Stimulated activated CD4-positive, alpha-beta T cell treated with anti-CD3 and anti-CD28 coated beads, Interleukin-2, amount 100 ng/mL, for 24 hours (primary cell): ENCODE measurements at places on chromosomes 6 and 20.
A peak's percentile ranks its signal among the peaks of the same experiment; 100 is the strongest.

DNA sequence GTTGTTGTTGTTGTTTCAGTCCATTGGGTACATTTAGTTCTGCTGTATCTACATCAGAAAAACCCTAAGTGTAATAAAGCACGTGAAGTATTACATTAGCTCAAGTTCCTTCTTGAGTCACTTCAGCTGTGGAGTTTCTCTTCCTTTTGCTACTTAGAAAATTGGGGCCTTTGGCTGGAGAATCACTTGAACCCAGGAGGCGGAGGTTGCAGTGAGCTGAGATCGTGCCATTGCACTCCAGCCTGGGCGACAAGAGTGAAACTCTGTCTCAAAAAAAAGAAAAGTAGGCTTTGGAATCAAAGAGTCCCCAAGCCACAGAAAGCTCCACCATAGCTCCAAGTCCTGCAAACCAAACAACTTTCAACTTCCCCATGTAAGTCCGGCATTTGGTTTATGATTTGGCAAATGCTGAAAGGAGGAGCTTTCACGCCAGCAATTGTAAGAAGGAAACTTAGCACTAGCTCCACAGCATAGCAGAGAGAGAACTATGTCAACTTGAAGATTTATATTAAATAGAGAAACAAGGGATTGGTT is 56.5 kb upstream of the RNF144B start:
- DNase-seq: no peak

- DNase-seq: no peak
Observed at GRCh38 chr6:132144456-132144855, 193.3 kb upstream of the CCN2 start.

DNA sequence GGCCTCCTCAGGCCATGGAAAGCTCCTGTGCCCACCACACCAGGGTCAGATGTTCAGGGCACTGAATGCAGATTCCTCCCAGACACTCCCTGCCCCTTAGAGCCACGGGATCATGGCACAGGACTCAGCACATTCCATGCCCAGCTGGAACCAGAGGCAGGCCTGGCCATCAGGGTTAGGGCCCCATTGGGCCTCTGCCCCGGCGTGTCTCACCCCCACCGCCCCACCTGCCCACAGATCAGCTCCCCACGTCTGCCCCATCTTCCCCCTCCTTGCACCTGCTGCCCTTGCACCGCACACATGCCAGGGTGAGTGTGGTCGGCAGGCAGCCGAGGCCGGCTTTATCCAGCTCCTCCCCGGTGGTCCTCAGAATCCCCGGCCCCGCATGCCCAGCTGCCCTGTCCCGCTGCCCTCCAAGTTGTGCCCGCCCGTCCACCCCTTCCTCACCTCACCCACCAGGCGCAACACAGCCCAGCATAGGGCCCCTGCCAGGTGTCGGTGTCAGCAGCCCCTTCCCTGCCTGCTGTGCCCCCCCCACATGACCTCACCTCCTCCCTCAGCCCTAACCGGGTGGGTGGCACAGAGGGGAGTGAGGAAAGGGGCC is 2.2 kb upstream of the SRMS start:
- DNase-seq: no peak

DNA sequence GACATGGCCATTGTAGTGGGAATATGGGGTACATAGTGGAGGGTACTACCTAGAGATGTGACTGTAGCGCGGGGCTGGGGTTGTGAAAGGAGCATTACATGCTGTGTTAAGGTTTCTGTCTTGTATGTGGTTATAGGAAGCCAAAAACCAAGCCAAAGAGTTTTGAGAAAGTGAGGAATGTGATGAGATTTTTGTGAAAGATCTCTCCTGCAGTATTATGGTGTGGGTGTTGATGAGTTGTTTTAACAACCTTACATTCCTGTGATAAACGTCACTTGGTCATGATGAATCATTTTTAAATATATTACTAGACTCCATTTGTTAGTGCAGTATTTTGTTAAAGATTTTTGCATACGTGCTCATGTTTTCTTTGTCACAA is 48.9 kb downstream of the ZFAND3 start:
- peak; percentile 14 for DNase-seq

DNA sequence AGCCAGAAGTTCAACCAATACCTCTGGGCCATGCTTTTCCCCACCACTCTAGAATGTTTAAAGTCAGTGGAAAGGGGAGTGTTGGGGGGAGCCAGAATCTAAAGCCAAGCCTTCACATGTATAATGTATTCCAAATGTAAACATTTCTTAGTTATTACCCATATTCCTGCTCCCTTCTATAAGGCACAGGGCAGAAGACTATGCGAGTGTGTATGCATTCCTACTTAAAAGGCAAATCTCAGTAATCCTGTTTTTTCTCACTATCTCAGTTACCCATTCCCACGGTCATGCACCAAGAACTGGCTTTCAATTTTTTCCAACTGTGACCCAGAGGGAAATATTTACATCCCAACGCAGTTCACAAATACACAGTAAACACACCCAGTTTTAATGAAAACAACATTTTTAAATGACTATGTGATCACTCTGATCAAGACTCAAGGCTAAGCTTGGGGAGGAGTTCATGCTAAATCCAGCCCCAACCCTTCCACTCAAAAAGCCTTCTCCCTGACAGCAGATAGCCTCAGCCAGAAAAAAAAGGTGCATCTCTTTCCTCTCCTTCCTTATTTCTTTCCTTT is 57.5 kb downstream of the EPB41L2 start:
- DNase-seq: no peak

GRCh38 chr6:23524548-23524947 is 601.5 kb upstream of the NRSN1 start:
- DNase-seq: no peak

DNA sequence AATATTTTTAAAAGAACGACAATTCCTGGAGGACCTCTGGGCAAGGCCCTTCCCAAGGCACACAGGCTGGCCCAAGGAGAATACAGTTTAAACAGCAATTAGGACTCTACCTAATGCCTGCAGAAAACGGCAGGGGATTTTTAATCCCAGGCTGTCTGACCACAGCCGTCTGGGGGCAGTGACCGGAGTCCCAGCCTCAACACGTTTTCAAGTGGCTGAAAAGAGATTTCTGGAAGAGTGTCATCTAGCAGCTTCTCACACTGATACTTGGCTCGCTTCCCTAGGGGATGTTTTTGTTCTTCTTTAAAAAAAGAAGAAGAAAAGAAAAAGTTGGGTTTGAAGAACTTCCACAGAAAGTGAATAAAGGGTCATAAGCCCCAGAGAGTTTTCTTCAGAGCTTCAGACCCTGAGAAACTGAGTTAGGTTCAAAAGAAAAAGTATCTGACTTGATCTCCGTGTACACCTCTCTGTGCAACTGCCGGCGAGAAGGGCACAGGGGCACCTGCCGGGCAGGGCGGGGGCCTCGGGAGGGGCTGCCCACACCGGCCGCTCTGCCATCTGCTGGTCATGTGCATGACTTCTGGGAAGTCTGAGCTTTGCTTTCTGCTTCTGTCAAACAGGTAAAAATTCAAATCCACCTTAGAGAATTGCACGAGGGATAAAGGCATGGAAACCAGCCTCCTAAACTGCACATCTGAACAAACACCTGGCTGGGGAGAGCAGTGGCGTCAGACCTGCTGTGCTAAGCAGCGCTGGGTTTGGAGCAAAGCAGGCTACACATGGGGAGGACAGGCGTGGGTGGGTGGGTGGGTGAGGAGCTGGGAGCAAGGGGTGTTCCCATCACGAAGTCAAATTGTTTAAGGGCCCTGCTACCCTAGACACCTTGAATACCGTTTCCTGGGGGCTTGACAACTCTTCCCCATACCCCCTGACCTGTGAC is 33.0 kb downstream of the RRBP1 start:
- DNase-seq: peak; percentile 40

DNA sequence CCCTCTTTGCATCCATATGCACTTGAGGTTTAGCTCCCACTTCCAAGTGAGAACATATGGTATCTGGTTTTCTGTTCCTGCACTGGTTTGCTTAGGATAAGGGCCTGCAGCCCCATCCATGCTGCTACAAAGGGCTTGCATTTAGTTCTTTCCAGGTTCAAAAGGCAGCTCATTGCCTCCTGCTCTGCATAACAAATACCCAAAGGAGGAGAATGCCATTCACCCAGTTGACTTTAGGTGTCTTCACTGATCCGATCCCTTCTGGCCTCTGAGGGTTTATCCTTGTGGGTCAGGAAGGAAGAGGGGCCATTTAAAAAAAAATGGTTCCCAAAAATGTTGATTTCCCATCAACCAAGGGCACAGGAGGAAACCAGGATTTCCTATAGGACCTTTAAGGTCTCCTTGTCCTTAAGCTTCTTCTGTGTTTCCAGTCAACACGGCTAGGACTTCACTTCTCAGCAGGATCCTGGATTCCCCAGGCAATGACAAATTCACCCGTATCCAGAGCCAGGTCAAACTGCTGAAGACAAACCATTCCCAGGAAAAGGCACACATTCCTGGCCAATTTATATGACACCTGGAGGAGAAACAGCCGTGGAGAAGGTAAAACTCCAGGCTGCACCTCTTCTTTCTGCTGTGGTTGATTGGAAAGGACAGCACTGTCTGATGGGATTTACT is 447.7 kb upstream of the CDH4 start:
- DNase-seq: no peak

DNA sequence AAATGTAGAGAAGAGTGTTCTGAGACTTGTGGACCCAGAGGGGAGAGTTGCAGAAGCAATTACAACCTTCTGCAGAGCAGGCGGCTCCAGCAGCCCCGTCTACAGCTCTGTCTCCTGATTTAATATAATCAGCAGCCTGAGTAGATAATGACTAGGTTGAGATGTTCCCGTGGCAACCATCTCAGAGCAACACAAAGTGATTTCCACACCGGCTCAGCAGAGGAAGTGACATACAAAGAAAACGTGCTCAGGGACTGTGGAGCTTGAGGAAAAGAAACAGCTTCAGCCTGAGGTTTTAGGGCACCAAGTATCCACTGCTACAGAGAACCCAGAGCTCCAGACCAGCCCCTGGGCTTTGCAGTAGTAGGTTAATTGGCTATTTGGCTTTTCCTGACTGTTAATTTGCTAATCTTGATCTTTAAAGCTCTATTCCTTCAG is 136.4 kb downstream of the MTFR2 start:
- DNase-seq: no peak

DNA sequence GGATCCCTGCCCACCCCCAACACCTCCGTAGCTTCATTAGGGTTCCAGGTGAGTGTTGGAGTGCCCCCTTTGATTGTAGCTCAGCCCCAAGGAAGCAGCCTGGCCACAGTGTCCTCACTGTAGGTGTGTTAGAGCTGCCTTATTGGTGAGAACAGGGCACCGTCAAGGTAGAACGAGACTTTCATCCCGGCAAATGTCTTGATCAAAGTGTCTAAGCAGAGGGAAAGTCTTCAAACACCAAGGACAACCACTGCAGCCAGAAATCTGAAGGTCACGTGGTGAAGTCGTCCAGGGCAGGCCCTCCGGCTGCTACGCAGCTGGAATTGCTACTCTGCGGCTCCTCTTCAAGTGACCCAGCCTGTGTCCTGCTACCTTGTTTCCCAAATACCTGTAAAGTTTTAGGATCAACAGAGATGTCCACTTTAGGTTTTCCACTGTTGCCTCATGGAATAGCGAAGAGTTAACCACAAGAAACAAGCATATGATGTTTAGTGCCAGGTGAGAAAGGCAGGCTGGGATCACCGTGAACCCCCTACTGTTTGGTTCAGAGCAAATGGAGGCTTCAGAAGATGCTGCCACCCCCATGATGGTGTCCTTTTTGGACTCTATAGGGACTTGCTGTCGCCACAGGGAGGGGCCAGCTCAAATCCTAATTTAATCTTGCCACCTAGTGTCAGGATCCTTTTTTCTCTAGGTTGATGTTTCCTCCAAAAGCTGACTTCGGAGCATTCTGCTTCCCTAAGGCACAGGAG is 1.7 kb upstream of the DLL1 start:
- no peak for DNase-seq

- no peak for DNase-seq
Observed at GRCh38 chr20:5128886-5129285, 2.1 kb downstream of the CDS2 start.

DNA sequence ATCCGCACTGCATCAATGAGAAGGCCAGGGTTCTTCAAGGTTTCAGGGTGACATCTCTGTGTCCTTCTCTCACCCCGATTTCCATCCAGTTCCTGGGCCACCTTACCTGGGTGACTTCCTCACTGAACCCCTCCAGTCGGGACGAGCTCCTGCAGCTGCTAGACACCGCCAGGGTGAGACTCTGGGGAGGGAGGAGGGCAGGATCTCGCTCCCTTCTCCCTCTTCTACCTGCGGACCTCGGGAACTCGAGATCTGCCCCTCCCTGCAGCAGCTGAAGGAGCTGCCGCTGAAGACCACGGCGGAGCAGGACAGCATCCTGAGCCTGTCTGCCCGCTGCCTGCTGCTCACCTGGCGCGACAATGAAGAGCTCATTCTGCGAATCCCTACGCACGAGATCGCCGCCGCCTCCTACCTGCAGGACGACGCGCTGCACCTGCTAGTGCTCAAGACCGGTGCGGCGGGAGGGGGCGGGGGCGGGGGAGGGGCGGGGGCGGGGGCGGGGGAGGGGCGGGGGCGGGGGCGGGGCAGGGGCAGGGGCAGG is 7.5 kb downstream of the CCM2L start:
- DNase-seq: peak; percentile 29

GRCh38 chr6:150891888-150892485 is 26.5 kb downstream of the MTHFD1L start:
- peak; percentile 54 for DNase-seq

GRCh38 chr6:133551847-133552341 is 310.7 kb downstream of the EYA4 start:
- no peak for DNase-seq

- no peak for DNase-seq
Observed at GRCh38 chr6:17395112-17395511, 1.7 kb downstream of the CAP2 start.

DNA sequence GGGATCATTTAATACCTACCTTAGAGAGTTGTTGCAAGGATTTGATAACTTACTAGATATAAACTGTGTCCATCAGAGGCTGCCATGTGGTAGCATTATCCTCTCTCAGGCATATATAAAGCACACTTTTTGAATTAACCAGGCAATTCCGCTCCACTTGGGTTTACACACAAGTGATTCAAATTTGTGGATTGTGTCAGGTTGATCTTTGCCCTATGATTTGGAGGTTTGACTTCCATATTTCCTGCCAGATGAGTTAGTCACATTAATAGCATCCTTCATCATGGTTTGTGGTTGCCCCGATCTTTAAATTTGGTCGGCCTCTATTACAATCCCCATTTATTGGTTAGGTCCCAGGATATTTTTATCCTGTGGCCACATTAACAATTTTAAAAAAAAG is 44.8 kb upstream of the CTAGE9 start:
- DNase-seq: no peak

DNA sequence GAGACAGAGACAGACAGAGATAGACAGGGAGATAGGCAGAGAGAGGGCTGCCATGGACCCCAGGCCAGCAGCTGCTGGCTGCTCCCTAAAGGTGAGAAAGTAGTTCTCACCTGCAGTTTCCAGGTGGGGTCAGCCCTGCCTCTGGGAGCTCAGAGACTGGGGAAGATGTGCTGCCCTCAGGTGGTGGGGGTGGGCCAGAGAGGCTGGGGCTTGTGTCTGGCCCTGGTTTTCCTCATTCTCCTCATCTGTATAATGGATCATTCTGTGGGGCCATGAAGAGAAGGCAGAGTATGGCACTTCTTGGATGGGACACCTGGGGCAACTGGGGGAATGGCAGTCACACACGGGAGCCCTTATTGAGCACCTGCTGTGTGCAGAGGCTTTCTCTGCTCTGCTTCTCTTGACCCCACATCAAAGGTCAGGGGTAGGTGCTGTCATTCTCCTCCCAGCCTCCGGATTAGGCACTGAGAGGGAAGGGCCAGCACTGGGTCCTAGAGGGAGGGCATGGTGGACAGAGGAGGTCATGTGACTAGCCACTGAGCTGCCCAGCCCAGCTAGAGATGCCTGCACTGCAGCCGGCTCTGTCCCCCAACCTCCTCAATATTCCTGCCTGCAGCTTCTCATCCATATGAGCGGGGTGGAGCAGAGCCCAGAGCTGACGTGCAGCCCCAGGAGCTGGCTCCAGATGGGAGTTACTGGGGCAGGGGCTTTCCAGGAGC is 4.1 kb downstream of the ANGPT4 start:
- peak; percentile 5 for DNase-seq

GRCh38 chr6:85395746-85396145 is 54.1 kb upstream of the NT5E start:
- no peak for DNase-seq
